ENCODE measurements at places on chromosomes 2 and 18.

DNA sequence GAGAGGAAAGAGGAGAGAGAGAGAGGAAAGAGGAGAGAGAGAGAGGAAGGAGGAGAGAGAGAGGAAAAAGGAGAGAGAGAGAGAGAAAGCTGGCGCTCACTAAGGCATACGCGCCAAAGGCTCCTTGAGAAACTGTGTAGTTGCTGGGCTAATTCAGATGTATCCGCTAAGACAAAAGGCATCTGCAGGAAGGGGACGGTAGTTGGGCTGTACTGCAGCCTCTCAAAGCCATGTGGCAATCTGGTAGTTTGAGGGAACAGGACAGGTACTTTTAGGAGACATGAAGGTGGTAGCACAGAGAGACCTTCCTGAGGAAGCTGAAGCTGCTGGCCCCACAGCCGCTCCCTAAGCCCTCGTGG is 31.6 kb downstream of the THNSL2 start:
- DNase-seq = no peak

DNA sequence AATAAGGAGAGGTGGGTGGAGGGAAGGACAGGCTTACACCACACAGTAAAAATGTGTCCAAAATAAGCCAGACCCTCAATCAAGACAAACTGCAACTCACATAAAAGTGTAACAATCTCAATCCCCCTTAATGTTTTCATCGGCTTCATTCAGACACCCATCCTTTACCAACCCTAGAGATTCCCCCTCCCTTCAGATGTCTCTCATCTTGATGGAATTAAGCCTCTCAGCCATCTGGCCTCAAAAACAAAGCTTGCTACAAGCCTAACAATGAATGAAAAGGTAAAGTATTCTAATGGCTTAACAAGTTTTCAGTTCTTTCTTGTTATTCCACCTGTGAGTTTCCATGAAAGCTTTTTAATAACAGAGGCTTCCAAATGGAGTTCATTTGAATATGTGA is 5.2 kb downstream of the RTTN start:
- DNase-seq = no peak

DNA sequence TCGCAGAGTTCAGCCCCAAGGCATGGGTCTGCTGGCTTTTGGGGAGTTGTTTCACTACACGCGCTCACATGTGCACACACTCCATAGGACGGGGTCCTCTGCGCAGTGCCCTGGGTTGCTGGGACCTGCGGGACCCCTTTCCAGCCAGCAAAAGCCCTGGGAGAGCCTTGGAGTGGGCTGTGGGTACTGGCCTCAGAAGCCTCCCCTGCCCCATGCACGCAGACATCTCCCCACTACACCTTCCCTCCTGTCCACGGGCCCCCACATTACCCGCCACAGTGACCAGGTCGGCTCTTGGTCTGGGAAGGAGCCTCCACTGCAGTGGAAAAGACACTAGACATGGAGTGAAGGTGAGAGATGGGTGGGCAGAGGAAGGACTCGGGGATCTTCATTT is 48.5 kb downstream of the FAM168B start:
- no peak for DNase-seq

GRCh38 chr2:188522517-188522916 is 230.8 kb downstream of the GULP1 start:
- peak; percentile 27 for DNase-seq

Measured in bronchial epithelial cell (primary cell).